NCI-H1417 treated with DMSO at 0.1 percent for 48 hours (cell line): ENCODE measurements at places on chromosomes 3 and 15.

- no peak for DNase-seq
These were observed 18.7 kb downstream of the TNFAIP8L3 start for GRCh38 chr15:51075826-51076523.

DNA sequence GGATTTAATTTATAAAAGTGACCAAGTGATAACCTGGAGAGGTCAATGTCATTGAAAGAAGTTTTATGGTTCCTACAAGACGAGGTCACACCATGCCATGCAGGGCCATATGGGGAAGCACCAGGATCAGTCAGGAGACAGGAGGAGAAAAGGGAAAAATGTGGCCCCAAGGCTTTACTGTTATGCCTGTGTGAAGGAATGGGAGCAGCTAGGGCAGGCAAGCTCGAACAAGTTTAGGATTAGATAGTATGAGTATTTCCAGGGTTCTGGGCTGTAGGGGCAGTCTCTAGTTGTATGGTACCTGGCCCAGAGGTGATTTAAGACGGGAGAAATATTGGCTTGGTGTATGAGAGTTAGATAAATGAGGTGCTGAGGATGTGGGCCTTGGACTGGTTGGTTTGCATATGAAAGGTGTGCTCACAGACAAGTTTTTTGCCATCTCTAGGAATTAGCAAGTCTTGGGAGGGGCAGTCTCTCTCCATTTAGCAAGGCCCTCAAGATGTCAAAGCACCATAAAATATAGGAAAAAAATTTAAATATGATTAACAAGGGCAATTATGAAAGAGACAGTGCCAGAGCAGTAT lies 36.3 kb upstream of the DCLK3 start:
- no peak for DNase-seq

- no peak for DNase-seq
These were observed 1157.2 kb downstream of the ROBO1 start for GRCh38 chr3:78610462-78611125.

- no peak for DNase-seq
These were observed 3.4 kb downstream of the SNX33 start for GRCh38 chr15:75650908-75651809.

- no peak for DNase-seq
These were observed 39.9 kb upstream of the SLC9A9 start for GRCh38 chr3:143888166-143888565.

DNA sequence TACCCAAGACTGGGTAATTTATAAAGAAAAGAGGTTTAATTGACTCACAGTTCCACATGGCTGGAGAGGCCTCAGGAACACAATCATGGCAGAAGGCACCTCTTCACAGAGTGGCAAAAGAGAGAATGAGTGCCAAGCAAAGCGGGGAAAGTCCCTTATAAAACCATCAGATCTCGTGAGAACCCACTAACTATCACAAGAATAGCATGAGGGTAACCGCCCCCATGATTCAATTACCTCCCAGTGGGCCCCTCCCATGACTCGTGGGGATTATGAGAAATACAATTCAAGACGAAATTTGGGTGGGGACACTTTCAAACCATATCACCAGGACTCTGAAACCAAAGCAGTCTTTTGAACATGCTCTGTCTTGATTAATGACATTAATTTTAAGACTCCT lies 7.0 kb downstream of the RTP3 start:
- no peak for DNase-seq

DNA sequence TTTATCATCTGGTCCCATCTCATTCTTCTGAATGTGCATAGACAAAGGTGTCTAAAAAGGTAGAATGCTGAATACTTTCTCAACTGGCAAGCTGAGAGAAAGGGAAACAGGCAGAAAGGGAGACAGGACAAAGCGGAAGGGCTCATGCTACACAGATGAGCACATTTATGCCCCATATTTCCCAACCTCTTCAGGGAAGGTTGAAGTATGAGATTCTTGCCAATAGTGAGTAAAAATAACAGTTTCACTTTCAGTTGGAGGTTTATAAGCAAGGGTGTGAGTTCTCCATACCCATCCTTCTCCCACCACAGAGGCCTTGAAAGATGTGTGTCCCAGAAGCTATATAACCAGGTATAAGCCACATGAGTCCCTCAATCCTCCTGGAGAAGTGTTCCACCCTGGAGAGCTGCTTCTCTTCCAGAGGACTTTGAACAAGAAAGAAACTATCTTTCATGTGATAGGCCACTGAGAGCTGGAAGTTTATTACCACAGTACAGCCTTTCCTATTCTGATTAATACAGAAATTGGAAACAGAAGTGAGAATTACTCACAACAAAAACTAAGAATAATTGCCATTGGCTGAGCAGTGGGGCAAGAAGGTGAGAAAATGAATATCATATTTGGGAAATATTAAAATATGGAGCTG lies 709.4 kb upstream of the NR2F2 start:
- no peak for DNase-seq

DNA sequence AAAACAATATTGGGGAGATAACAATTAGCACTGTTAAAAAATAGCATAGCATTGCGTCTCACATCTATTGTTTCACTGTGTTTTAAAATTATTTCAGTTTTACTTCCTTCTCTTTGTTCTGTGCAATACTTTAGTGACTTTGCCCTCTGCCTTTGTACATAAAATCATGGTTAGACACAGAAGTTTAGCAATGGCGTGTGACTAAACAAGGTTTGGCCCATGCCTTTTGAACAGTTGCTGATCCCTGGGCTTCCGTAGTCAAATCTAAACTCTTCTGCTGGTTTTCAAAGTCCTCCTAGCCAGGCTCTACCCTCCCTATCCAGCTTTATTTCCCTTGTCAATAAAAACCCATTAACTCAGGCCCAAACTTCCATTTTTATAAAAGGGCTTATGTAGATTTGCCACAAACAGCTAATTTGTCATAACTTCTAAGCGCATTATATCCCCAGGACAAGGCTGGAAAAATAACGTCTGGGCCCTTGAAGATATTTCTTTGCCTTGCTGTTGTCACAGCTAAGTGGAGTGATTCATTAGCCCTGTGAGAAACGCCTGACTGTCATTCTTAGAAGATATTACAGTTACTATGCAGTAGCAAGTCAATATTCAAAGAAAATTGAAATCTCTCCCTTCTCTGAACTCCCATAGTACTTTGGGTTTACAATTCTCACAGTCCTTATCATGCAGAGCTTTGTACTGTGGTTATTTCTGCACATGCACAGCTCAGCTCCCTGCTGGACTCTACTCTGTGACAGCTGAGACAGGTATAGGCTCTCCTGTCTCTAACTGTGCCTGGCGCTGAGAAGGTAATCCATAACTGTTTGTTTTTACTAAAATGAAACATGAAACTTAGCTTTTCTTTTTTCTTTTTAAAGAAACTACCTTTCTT lies 123.4 kb upstream of the SLC24A5 start:
- DNase-seq = no peak

- no peak for DNase-seq
These were observed 41.0 kb downstream of the ITGB5 start for GRCh38 chr3:124846189-124846588.

DNA sequence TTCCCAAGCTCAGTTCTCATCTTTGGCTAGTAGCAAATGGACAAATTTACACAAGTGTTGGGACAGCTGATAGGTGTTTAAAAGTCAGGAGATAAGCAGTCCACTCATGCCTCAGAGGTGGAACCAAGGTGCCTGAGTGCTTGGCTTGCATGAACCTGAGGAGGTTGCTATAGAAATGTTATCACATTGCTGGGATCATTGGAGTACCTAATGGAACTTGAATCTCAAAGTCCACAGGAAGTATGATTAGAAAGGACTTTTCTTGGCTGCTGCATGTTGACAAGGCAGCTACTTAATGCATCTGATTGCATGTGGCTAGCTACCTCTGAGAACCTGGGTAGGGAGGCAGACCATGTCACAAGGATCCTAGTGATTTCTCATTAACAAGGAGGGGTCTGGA lies 39.5 kb upstream of the C3orf80 start:
- DNase-seq = no peak

GRCh38 chr3:178172121-178172520 lies 364.1 kb upstream of the KCNMB2 start:
- no peak for DNase-seq

- no peak for DNase-seq
These were observed 66.7 kb downstream of the TRAK1 start for GRCh38 chr3:42157540-42158538.

DNA sequence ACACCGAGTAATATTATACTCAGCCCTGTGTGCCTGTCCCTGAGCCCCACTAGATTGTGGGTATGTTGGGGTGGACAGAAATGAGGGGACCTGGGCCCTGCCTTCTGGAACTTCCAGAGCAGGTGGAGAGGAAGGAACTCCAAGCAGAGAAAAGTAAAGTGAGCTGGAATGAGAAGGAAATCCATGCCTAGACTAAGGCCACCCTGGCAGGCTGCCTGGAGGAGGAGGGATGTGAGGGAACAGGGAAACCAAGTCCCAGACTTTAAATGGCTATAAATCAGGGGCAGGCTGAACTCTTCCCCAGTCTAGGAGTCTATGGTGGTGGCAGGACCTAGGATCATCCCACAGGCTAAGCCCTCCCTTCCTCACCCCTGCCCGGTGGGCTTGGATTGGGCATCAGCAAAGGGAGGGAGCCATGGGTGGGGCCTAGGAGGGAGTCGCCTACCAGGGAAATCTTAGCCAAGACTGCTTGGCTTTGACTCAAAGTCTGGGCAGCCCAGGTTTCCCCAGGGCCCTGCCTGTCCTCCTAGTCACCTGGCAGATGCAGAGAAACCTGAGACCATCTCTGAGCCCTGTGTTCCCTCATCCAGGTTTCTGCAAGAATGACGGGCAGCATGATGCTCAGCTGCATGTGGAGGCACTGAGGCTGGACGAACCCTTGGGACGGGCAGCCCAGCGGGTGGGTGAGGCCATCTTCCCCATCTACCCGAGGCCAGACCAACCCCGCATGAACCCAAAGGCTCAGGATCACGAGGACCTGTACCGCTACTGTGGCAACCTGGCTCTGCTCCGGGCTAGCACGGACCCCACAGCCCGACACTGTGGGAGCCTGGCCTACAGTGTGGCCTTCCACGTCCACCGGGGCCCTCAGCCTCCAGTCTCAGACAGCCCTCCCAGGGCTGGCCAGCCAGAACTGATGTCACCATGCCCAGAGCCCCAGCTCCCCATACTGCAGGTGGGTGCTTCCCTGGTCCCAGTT lies 15.6 kb upstream of the STRA6 start:
- no peak for DNase-seq

GRCh38 chr3:4722103-4722502 lies 229.0 kb downstream of the ITPR1 start:
- no peak for DNase-seq

DNA sequence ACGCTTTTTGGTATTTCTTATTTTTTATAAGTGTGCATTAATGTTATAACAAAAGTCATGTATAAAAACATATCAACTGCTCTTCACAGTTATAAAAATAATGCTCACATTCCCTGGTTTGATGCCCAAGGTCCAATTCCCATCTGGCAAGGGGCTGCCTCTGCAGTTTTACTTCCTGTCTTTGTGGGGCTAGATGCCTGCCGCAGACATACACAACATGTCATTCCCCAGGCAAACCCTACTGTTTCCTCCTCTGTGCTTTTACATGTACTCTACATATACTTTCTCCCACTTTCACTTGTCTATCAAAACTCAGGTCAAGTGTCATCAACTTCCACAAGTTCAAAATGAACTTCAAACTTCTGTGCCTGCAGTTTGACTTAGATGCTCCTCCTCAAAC lies 60.5 kb upstream of the ETV5 start:
- DNase-seq = no peak

DNA sequence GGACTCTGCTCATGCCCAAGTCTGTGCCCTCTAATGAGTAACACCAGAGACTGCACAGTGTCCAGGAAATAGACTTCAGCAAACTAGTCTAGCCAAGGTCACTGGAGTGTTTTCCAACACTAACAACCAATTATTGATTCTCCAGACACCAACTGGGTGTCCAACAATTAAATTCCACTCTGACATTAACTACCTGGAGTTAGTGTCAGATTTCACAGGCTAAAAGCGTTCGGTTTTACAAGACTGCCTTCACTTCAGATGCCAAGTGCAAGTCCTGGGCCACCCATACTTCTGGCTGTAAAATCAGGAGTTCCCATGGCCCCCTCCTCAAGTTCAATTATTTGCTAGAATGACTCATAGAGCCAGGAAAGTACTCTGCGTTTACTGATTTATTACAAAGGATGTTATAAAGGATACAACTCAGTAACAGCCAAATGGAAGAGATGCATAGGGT lies 20.8 kb upstream of the CFAP161 start:
- peak; percentile 26 for DNase-seq

DNA sequence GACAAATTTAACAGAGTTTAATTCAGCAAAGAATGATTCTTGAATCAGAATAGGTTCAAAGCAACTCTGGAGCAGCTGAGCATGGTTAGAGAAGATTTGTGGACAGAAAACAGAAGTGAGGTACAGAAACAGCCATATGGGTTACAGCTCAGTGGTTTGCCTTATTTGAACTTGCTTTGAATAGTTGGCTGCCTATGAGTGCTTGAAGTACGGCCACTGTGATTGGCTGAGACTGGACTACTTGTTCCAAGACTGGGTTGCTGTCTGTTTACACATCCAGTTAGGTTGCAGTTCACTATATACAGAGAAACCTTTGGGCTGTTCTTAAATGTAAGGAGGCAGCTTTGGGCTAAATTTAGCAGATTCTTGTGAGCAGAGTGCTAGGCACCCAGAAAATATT lies 79.4 kb upstream of the CADPS start:
- no peak for DNase-seq

DNA sequence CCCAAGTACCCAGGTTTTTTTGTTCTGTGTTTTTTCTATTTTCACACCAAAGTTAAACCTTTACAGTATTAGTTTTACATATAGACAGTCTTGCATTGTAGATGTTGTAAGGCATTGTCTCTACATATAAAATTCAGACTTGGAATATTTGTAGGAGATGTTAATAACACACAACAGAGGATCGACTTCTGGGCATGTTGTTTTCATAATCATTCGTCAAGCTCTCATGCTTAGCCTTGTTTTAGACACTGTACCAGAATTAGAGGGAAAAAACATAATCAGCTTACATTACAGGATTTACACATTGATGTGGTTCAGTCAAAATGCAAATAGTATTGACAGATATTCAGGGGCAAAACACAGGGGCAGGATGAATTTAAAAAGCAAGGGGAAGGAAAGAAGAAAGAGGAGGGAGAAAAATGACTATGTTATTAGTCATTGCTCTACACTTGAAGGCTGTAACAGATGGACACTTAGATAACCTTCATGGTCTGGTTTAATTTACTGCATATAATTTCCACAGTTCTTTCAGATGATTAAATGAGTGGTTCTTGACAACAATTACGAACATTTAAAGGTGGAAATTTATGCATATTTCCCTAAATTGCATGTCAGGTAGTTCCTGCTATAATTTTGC lies 7.5 kb downstream of the CMSS1 start:
- DNase-seq = no peak

DNA sequence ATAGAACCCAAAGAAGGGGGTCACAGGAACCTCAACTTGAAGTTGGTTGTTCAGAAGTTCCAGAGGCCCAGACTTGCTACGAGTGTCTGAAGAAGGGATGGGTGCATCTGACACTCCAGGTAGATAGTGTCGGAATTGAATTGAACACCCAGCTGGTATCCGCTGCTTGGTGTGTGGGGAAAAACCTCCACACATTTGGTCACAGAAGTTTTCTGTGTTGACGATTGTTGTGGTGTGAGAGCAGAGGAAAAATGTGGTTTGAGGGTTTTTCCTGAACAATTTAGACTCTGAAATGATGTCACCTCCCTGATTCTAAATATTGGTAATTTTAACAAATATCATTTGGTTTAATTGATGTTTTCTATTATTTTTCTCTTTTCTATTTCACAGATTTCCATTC lies 218.8 kb upstream of the CTNNB1 start:
- no peak for DNase-seq
